NK-92 treated with Interleukin-12 subunit alpha and Interleukin-12 subunit beta, amount 100 ng/mL, for 24 hours (cell line): ENCODE measurements at places on chromosomes 6 and 20.

DNA sequence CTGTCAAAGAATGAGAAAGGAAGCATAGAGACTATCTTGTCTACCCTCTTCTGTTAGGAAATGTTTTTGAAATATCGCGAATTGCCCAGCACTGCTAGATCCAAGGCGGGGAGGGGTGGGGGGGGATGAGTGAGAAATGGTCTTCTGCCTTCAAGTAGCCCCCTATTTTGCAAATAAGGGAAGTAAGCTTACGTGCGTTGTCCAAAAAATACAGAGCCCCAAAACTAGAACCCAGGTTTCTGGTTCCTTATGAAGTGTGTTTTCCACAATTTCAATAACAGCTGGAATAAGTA lies 923 bp upstream of the ILRUN start:
- no peak for DNase-seq

- no peak for DNase-seq
These were observed 956.5 kb downstream of the TFAP2A start for GRCh38 chr6:9458424-9458823.

DNA sequence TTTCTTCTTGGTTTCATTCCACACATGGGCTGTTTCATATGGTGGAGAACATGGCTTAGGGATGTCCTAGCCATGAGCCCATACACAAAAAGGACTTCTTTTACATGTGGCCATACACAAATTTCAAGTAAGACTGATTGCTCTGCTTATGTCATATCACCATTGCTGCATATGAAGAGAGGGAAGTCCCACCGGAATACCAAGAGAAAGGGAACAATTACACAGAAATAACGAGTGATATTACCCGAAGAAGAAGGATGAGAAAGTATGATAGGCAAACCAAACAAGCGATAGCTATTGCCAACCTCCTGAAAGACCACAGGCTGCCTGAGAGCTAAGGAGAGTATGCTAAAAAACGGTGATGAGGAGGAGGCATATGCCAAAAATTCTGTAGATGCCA lies 70.5 kb upstream of the TNFRSF21 start:
- DNase-seq = no peak

GRCh38 chr6:169847901-169848311 lies 96.5 kb downstream of the ERMARD start:
- DNase-seq = no peak

GRCh38 chr6:72987301-72987700 lies 238.0 kb downstream of the KHDC1L start:
- DNase-seq = no peak

- no peak for DNase-seq
These were observed 39.4 kb upstream of the PMEPA1 start for GRCh38 chr20:57749131-57749690.

GRCh38 chr20:675453-676314 lies at the start of gene SCRT2:
TSS of gene SCRT2 (minus strand) at chr20:675802. CDS start at chr20:675601, 201 bp downstream.
- DNase-seq = no peak

GRCh38 chr6:166330612-166331011 lies 11.7 kb downstream of the SFT2D1 start:
- no peak for DNase-seq

- DNase-seq = no peak
These were observed 80.6 kb upstream of the SULF2 start for GRCh38 chr20:47865912-47866311.

DNA sequence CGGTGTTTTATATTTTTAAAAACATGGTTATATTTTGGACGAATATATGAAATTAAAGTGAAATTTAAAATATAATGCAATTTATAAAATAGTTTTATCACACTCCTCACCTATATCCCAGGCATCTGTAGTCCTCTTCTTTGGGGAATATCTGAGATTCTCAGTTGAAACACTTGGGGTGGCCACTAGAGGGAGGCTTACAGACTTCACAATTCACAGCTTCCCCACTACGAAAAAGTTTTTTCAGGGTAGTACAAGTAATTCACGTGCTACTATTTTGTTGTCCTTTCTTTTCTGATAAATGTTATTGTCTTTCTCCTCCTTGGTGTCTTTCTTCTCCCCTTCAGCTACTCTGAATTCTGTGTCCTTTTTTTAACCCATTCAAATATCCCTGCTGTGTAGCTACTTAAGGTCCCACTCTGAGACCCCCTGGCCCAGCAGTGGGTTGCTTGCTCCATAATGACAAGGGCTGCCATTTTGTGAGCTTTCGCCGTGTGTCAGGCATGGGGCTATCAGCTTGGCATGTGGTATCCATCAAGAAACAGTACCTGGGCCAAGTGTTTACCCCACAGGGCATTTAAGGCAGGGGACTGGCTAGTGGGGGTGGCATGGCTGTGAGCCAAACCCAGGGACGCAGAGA lies 43.6 kb upstream of the PHACTR3 start:
- DNase-seq = no peak

- no peak for DNase-seq
These were observed 198.9 kb downstream of the TSHZ2 start for GRCh38 chr20:53171065-53171464.

- no peak for DNase-seq
These were observed 26.5 kb upstream of the RNF24 start for GRCh38 chr20:4041748-4042411.

DNA sequence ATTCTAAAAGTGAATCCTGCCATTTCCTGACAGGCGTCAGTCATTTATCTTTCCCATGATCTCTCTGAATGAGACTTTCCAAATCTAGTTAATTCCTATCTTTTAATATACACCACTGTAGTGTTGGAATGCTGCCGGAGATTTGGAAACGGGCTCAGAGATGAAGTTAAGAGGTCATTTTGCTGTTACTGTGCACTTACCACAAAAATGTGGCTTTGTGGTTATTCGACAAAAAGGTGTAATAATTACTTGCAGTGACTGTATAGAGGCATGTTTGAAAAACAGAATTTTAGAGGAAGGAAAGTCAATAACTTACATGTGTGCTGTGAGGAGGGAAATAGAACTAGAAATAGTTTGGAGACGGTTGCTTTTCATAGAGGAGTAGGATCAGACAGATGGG lies 460.2 kb upstream of the BTBD3 start:
- no peak for DNase-seq

DNA sequence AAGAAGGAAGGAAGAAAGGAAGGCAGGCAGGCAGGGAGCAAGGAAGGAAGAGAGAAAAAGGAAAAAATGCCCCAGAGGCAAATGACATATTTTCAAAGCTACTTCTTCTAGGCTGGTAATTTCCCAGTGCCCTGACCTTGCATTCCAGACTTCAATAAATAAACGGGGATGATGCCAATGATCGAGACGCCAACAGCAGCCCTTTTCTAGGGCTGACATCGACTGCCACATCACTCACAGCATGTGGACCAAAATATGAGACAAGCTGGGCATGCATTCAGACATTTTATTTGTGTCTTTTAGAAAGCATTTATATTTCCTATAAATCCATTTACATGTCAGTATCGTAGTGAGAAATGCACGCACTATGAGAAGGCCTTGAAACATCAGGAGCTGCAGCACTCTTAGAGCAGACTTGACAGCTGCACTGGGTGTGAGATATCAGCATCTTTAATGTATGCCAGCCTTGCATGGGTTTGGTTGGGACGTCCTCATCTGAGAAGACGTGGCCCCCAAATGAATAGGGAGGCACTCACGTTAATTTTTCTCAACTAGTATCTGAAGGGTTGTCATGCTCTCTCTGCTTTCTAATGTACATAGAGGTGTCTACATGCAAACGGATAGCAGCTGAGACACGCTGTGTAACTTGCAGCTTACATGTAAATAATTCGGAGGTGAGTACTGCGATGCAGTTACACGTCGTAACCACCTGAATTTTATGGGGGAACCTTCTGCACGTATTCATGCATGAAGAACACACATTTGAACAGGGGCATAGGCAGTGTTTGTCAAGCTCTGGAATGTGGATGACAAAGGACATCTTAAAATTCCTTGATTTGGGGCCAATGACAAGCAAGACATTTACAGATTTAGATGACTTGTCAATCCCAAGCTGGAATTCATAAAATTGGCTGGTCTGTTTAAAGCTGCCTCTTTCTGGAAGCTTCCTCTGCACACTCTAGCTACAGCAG lies 149.1 kb upstream of the AGPAT4 start:
- DNase-seq = no peak

DNA sequence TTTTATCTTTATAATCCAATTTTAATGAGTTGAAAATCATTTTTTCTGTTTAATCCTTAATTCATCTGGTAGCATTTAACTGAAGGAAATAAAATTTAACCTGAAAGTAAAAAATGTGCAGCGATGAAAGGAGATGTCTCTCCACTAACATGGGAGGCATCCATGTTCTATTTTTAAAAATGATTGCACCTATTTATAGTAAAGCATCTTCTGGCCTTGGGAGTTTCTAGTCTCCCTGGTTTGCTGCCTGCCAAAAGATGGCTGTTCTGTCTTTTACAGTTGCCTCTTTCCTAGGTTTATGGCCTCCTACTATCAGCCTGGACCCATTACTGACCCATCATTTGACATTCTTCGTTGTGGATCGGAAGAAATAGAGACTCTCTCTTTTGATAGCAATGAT lies 143.0 kb downstream of the B3GAT2 start:
- DNase-seq = no peak

GRCh38 chr6:161389756-161390155 lies 115.9 kb upstream of the AGPAT4 start:
- DNase-seq = no peak

DNA sequence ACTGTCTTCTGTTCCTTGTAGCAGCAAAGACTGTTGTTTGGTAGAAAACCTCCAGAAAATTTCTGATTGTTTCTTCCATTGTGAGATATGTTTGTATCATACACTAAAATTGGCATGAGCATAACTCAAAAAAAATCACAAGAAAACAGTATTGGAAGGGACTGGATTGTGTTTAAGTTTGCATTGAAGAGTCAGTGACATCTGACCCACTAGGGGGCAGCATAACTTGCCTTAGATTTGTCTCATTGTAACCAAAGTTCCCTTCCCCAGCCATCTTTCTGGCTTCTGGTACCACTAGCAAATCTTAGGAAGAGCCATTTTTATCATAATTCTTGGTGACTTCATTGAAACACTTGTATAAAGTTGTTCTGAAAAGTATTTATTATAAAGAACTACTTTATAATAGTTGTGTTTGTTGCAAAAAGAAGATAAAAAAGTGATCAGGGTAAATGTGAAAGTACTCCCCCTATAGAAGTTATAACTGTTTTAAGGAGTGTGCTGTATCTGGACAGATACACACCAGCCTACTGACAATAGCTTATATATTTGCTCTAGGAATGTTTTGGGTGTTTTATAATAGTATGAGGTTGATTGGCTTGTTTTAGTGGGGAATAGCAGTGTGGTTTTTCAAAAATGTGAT lies 7.7 kb downstream of the CSTF1 start:
- no peak for DNase-seq

DNA sequence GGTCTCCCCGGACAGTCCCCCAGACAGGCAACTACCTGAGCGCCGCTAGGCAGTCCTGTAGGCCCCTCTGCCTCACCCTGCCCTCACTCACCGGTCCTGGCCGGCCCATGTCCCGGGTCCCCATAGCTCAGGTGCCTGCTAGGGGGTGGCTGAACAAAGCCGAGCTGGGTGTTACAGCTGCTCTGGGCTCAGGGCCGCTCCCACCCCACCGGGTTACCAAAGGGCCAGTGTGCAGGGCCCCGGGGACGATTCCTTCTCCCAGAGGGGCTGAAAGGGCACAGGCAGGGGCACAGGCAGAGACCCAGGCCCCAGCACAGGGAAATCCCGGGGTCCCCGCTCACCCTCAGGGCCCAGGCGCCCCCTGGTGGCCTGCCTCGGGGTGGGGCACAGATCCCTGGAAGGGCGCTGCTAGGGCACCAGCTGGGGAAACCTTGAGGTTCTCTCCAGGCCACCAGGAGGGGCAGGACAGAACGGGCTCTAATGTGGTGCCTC lies 118.4 kb downstream of the GRM4 start:
- peak; percentile 13 for DNase-seq

GRCh38 chr6:41963371-41963770 lies 21.8 kb upstream of the CCND3 start:
- DNase-seq = no peak

DNA sequence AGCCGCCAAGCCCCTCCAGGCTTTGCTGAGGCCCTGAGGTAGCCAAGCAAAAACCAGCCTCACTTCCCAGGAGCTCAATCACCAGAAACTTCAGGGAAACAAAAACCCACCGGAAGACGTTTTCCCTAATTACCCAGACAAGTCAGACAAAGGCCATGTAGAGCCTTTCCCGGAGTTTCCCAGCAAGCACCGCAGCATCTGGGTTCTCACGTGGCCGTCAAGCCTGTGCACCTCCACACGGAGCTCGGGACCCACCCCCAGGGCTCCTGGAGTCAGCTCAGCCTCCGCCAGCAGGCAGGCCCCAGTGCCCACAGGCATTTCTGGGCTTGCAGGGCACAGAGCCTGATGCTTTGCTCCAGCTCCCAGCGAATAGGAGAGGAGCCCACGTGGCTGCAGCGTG lies 10.1 kb upstream of the MRGBP start:
- no peak for DNase-seq

DNA sequence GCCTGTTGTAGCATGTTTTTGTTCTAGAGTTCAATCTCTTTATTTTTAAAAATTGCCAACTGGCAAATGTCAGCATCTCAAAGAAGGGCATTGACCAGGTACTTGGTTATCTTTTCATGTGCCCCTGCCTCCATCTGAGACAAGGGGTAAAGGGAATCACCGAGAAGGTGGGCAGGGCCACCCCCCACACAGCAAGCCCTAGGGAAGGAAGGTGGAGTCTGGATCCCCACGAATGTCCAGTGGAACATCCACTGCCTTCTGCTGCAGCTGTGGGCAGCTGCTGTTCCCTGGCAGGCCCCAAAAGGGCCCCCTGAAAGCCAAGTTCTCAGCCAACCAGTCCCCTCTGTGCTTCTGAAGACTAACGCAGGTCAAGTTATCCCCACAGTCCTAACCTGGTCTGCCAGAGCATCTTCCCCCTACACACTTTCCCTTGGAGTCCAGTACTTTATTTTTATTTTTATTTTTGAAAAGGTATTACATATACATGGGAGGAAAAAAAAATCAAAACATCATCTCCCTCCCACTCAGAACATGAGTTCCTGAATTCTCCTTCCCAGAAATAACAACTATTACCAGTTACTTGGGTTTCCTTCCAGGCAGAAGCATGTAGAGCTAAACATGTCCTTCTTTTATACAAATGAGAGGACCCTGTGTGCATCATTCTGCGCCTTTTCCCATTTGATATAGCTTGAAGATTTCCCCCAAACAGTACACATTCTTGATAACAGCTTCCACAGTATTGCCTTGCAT lies 253.7 kb downstream of the MAFB start:
- DNase-seq = no peak
